ENCODE measurements at places on chromosomes 4 and X.

DNA sequence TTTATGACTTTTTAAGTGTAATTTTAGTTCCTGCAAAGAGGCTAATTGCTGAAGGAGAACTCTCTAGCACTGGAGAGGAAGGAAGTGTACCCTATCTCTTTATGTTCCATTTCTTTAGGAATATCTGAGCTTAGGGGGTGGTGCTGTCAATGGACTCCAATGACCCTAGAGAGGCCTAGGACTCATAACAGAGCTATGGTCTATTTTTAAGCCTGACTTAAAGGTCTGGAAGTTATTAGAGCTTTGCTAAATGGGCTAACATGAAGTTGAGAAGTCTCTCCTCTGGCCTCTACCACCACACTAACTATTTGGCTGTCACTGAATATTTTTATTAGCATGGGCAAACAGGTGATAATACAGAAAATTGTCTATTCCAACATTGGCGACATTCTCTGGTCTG lies 152.2 kb downstream of the SPATA18 start:
- DNase-seq: no peak

GRCh38 chr4:101419336-101420135 lies 72.2 kb upstream of the PPP3CA start:
- DNase-seq: no peak

DNA sequence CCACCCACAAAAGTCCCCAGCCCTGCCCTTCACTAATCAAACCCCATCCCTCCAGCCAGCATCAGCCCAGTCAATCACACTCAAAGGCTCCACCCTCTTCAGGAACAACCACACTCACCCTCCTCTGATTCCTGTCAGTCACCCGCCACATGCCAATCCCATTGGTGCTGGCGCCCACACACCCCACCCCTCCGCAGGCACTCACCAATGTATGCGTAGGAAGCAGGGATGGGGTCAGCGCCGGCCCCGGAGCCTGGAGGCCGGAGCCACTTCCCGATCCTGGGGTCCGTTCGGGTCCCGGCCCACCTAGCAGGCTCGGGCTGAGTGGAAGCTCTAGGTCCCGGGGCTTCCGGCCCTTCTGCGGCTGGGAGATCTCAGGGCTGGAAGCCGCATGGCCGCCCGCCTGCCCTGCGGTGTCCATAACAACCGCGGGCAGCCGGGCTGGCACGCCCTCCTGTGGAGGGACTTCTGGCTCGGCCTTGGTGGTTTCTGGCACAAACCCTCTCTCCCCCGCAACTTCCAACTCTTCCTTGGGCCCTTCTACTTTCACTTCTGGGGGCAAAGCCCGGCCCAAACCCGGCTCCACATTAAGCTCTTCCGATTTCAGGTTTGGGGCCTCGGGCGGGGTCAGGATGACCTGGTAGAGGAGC lies 7.9 kb upstream of the CFP start:
- DNase-seq: no peak

DNA sequence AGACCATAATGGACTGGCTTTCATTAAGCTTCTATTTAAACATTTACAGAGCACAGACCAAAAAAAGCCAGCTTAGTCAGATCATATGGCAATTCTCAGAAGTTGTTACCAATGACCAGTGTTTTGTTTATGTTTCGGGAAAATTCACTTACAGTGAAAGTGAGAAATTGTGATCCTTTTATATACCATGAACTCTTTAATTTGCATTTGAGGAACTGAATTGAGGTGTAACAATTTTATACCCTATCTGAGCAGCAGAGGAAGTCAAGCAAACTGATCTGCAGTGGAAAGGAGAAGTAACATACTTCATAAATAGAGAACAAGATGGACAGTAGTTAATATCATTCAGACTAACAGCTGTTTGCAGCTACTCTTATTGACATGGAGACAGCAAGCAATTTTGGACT lies 97.1 kb downstream of the TMA16 start:
- no peak for DNase-seq

DNA sequence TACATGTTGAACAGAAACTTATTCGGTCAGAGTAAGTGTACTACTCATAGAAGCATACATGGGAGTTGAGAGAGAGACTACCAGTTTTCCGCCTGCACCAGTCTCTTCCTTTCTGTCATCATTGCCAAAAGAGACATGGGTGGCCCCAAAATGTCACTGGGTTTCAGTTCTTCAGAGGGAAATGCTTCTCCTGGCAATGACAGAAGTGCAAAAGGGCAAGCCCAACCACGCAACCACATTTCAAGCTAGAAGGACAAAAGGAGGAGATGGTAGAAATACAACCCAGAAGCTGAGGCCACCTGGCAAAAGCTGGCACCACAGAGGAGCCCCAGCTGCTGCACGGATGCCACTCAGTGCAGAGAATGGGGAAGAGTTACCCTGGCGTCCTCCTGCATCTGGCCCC lies 320.1 kb downstream of the BCOR start:
- DNase-seq: no peak

DNA sequence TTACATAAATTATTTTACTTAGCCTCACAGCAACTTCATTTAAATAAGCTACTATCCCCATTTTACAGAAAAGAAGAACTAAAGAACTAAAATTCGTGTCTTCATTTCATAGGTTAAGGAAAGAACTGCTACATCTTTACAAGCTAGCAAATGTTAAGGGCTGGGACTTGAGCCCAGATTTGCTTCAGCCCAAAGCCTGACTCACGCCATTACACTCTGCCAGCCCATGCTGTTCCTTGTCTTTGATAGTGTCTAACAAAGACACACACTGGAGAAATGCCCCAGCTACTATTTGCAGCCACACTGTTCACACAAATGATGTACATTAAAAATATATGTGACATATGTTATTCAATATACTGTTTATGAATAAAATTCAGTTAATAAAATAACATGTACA lies 29.0 kb upstream of the ERVMER34-1 start:
- DNase-seq: no peak

DNA sequence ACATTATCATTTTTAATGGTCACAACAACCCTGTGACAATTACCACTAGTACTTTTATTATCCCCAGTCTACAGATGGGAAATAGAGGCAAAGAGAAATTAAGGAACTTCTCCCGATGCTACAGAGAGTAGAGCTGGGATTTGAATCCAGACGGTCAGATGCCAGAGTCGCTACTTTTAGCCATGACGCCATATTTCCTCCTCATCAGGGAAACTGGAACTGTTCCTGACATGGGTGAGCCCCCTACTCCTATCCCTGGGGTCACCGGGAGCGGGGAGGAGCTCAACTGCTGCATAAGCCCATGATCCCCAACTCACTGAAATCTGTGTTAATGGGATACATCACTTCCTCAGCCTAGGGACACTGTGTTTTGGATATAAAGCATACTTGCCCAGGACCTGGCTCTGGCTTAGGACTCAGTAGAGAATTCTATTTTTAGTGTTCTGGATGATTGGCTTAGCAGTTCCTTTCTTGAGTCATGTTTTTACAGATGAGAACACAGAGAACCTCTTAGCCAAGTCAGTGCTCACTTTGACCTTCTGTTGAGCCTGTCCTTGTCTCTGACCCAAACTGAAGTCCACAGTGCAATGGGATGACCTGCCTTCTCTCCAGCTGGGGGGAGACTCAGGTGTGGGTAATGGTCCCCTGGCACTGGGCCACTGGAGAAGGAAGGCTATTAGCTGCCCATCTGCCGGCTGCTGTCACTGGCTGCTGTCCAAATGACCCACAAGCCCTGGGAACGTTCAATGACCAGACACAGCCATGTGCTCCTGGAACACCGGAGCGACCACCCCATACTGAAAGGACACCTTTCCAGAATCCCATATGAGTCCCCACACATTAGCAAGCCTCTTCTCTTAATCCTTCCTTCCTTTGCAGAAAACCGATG lies 90.8 kb upstream of the SHISA3 start:
- no peak for DNase-seq
